ENCODE measurements at places on chromosomes 13 and 19.
A peak's percentile ranks its signal among the peaks of the same experiment; 100 is the strongest.

GRCh38 chr19:15871570-15871969 is 26.3 kb downstream of the CYP4F2 start:
- peak; percentile 28 for DNase-seq

- DNase-seq = no peak
Observed at GRCh38 chr13:43058318-43058674, 34.9 kb downstream of the DNAJC15 start.

DNA sequence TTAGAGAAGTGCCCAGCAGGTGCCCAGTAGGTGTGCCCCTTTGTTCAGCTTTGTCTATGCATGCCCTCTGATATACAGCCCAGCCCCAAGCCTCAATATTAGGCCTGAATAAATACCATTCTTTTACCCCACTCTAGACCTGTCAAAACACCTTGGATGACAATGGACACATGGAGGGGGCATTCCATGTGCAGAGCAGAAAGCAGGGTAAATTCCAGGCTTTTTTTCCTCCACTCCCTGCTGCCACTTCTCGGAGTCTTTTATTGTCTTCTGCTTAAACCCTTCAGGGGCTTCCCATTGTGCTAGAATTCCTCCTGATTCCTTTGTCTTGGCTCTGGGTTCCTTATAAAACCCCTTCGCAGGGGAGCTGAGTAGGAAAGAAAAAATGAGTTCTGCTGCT is 5.8 kb upstream of the FRY start:
- DNase-seq = no peak

DNA sequence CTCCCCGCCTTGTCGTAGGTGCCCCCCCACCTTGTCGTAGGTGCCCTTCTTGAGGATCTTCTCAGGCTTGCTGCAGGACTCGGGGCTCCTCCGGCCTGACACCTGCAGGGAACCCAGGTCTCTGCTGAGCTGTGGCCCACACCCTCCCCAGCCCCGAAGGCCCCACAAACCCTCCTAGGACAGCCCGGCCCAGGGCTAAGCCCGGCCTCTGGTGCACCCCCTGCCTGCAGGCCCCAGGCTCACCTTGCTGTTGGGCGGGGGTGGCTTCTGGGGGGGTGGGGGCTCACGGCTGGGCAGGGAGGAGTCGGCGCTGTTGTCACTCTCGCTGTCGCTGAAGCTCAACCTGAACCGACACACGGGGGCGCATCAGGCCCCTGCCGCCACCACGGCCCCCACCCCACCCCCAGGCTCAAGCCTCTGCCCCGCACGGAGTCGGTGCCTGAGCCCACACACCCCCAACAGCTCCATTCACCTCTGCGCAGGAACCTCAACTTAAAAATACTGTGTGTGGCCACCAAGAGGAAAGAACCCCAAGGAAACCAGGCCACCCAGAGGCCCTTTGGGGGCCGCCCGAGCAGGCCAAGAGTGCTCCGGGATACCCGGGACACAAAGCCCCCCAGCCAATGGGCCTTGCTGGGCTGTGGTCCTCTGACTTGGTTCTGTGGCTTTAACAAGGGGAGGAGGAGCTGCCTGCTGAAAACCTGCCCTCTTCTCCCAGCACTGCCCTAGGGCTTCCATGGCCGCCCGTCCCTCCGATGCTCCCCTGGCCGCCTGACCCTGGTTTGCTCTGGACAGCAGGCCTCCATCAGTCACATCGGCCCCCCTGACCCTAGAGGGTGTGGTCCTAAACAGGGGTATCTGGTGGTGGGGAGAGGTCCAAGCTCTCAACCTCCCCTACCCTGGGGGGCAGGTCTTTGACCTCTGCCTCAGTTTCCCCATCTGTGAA is 65.8 kb downstream of the MLLT1 start:
- no peak for DNase-seq

GRCh38 chr19:13100031-13100588 is 2.5 kb downstream of the LYL1 start:
- no peak for DNase-seq

DNA sequence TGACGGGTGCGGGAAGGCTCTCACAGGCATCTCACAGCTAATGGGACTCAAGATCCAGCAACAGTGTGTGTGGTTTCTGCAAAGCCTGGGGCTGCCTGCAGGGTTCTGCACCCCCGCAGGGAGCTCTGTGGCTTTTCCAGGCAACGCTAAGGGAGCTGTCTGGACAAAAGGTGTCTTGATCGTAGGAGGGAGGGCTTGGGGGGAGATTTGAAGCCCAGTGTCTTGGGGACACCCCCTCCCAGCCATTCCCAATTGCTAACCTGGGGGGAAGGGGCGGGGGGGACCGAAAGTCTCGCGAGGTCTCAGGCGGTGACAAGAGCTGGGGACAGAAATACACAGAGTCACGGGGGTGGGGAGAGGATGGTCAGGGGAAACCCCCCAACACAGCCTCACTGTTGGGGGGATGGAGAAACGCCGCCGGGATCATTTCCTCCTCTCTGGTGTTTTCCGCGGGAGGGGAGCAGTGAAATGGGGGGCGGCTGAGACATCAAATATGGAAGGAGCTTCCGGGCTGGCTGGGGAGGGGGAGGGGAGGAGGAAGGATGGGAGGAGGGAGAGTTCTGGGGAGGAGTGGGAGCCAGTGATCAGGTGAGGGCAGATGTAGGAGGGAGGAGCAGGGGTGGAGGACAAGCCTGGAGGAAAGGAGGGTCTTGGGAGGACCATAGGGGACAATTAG is 13.3 kb downstream of the KCNC3 start:
- peak; percentile 67 for DNase-seq

DNA sequence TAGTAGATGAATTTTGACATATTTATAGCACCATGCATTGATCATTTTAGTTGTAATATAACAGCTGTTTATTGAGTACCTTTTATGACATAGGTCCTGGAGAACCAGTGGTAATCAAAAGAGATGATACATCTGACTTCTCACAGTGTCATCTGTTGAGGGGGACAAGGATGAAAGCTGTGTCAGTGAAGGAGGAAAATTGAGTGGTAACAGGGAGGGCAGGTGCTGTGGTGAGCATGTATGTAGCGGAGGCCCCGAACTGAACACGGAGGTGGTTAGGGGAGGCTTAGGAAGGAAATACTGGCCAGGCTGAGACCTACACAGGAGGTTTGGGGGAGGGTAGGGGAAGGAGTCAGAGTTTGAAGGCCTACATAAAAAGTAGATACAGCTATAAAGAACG is 199.7 kb downstream of the GGACT start:
- no peak for DNase-seq

DNA sequence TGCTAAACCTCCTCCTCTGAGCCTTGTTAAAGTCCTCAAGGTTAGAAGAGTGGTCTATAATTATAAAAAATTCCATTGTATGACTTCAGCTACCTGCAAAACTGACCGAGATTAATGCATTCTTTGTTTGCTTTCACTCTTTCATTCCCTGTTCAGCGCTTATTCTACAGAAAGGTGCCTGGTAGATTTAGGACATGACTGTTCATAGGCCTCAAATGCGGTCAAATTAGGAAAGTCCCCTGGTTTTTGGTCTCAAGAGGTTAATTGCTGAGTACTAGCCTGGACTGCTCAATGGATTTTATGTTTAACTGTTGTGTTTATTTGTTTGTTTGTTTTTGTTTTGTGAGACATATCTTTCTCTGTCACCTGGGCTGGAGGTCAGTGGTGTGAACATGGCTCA is 35.4 kb downstream of the KL start:
- no peak for DNase-seq

GRCh38 chr13:99270518-99270917 is 12.3 kb upstream of the GPR18 start:
- no peak for DNase-seq

GRCh38 chr19:47151627-47152026 is 21.0 kb downstream of the SAE1 start:
- no peak for DNase-seq

DNA sequence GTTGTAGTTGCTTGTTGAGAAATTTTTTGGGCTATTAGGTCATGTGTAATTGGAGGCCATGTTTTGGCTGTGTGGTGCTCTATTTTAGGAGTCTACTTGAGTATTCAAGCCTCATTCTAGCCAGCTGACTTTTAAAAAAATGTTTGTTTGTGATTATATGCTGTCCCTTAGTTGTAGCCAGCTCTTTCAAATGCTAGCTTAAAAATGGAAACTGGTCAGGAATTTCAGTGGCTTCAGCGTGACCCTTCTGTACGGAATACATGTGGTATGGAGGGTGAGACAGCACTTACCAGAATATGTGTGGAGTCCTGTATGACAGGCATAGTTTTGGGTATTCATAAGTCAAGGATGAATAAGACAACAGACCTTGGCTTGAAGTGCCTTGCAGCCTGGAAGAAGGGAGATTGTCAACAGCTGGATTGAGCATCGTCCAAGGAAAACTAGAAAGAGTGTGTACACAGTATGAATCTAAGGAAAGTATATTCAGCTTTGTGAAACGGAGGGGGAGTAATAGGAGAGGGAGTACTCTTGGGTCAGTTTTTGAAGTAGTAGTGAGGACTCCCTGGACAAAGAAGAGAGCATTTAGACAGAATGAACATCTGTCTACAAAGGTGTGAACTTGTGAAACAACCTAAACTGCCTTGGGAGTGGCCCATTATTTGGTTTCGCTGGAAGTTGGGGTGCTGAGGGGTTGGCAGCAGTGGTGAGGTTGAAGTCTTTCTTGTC is 20.0 kb upstream of the WTIP start:
- DNase-seq = no peak

- no peak for DNase-seq
Observed at GRCh38 chr13:76239031-76239680, 603.0 kb downstream of the LMO7 start.

DNA sequence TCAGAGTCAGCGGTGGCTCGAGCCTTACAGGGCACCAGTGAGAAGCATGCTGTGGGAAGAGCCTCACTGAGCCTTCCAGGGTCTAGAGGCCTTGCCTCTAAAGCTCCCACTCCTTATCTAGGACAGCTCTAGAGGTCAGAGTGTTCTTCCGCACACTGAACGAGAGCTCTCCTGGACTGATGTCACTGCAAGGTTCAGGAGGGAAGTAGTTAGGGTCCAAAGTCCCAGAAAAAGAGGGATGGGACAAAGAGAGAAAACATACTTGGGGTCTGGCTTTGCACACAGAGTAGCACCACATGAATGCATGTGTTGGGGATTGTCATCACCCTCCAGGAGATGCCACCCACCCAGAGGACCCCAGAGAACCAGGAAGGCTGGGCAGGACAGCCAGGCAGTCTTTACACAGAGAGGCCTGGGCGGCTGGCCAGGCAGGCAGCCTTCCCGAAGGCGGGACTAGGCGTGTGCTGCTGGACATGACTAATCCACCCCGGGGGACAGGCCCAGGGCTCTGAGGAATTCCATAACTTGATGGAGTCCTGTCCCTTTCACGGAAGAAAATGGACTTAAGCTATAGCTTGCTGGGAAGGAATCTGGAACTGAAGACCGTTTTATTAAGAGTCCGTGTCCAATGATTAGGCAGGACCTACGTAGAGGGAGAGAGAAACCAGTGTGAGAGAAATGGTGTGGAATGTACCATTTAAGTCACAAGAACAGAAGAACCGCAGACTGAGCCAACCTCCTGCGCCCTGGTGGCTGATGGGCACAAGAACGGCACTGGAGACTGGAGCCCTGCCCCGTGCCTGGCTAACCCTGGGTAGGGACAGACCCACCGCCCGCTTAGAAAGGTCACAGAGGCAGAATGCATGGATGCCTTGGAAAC is 16.6 kb upstream of the EPHX3 start:
- no peak for DNase-seq

DNA sequence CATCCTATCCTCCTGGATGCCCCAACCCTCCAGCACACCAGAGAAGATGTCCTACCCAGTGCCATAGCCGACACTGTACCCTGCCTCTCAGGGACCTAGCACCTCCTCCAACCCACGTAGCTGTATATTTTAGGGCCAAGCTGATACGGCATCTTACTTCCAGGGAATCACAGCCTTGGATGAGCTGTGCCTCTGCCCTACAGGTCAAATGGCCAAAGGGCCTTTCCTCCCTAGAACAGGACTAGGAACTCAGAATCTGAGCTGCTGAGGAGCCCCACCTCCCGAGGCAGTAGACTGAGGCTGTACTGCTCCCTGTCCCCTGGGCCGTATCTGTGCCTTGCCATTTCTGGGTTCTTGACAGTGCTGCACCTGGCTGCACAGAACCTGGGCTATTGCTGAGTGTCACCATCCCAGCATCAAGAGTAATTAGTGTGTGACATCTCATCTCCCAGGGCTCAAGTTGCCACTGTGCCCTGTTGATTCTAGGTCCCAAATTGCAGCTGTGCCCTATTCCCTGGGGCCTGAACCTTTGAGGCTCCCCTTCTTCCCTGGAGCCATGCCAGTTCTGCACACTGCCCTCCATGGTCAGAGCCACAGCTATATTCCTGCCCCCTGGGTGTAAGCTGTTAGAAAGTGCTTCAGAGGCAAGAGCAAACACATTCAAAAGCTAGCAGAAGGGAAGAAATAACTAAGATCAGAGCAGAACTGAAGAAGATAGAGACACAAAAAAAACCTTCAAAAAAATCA is 41.0 kb downstream of the VWA8 start:
- DNase-seq = no peak

DNA sequence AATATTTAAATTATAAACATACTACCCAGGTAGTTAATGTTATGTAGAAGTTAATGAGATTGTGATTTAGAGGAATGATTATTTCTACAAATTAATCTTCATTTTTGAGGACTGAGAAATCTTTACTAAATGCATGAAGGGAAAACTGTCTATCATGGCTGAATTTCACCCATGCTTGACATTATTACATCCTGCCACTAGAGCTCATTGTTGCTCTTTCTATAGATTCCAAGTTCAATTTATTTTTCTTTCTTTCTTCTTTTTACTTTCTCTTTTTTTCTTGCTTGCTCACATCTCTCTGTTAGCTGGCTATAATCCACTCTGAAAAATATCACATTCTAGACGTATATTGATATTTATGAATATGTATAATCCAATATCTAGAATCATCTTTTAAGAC is 505.0 kb upstream of the KLHL1 start:
- DNase-seq = no peak

DNA sequence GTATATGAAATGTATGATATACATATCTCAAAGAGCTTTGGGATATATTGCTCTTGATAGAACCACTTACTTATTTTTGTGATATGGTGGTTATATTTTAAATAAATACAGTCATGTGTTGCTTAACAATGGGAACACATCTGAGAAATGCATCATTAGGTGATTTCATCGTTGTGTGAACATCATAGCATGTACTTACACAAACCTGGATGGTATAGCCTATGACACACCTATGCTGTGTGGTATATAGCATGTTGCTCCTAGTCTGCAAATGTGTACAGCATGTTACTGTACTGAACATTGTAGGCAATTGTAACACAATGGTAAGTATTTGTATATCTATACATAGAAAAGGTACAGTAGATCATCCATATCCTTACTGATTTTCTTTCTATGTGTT is 7.7 kb downstream of the RB1 start:
- DNase-seq = no peak

DNA sequence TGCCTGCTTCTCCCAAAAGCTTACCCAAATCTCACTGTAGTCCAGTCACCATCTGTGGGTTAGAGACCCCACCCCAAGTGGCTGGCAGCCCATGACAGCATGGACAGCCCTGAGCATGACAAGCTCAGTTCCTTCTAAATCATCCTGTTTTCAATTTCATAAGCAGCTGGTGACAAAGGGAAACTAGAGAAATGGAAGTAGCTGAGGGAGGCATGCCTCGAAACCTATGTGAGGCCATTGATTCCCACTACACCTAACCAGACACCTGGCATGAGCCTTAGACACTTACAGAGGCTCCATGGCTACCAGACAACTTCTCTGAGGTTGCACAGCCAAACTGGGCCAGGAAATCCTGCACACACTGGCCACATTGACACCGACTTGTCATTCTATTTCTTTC is 56.2 kb downstream of the ABCC4 start:
- DNase-seq = no peak
